Activated naive CD8-positive, alpha-beta T cell treated with anti-CD3 and anti-CD28 coated beads, Interleukin-2, amount 50 U/mL, for 24 hours (primary cell): ENCODE measurements at places on chromosomes 12 and 14.
A peak's percentile ranks its signal among the peaks of the same experiment; 100 is the strongest.

DNA sequence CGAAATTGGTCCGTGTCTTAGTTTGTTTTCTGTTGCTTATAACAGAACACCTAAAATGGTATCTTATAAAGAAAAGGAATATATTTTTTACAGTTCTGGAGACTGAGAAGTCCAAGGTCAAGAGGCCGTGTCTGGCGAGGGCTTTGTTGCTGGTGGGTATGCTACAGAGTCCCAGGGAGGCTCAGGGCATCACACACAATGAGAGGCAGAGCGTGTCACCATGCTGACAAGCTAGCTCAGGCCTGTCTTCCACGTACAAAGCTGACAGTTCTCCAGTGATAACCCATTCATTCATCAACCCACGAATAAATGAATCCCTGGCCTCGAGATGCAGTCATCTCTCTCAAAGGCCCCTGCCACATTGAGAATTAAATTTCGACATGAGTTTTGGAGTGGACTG lies 56.7 kb upstream of the AEBP2 start:
- no peak for DNase-seq

- DNase-seq, result no peak
Observed at GRCh38 chr14:90605430-90605829, 208.6 kb downstream of the CALM1 start.

GRCh38 chr12:57239587-57240065 lies 10.1 kb downstream of the SHMT2 start:
- no peak for DNase-seq

GRCh38 chr12:88615490-88615889 lies 35.2 kb upstream of the KITLG start:
- no peak for DNase-seq

DNA sequence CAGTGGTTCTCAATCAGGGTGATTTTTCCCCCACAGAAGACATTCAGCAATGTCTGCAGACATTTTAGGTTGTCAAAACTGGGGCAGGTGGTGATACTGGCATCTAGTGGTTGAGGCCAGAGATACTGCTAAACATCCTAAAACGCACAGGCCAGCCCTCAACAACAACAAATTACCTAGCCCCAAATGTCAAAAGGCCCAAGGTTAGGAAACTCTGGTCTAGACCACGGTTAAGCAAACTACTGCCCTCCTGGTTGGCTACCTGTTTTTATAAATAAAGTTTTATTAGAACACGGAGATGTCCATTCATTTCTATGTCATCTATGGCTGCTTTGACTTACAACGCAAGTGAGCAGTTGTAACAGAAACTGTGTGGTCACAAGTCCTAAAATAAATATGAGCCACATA lies 186.7 kb downstream of the EFCAB11 start:
- DNase-seq, result peak; percentile 53

DNA sequence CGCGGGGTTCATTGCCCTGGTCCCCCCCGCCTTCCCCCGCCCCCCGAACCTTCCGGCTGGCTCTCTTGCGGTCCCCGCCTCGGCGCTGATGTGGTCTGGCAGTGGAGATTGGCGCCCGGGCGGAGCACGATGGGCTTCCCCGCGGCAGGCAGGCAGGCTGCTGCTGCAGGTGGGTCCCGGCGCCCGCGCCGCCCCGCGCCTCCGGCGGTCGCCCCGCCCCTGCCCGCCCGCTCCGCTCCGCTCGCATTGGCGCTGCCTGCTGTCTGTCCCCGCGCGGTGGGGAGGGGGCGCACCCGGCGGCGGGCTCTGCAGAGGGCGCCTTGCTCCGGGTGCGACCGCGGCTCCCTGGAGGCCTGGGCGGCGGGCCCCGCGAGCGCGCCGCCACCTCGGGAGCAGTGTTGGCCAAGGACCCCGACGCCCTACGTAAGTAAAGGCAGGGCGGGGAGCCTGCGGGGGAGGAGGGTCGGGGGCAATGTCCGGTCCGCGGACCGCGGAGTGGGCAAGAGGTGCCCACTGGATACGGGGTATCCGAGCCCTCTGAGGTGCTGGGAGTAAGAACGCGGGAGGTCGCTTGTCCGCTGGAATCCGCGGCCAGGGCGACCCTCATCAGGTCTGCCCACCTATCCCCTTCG lies at the start of gene AKAP5:
Gene AKAP5 (plus strand): TSS at position 309 of the 632 bp plus-strand sequence. CDS start 2,896 bp downstream, outside the sequence.
- DNase-seq, result peak; percentile 64

DNA sequence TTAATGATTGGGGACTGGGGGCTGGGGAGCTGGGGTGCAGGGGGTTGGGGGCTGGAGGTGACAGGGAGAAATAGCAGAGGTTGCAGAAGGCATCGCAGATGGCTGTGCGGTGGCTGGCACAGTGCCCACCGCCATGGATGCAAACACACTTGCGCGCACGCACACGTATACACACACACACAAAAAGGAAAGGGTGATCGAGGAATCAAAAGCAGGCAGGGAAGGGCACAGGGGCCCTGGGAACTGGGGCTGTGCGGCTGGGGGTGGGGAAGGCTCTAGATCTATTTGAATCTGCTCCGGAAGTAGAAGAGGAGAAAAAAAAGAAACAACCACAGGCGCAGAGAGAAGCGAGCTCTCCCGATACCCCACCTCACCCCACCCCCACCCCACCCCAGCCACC lies 39.4 kb downstream of the ZFHX2 start:
- DNase-seq, result peak; percentile 8

GRCh38 chr14:86481104-86481503 lies 951.2 kb downstream of the FLRT2 start:
- no peak for DNase-seq

- DNase-seq, result no peak
Observed at GRCh38 chr12:58347691-58348090, 406.3 kb downstream of the ATP23 start.

DNA sequence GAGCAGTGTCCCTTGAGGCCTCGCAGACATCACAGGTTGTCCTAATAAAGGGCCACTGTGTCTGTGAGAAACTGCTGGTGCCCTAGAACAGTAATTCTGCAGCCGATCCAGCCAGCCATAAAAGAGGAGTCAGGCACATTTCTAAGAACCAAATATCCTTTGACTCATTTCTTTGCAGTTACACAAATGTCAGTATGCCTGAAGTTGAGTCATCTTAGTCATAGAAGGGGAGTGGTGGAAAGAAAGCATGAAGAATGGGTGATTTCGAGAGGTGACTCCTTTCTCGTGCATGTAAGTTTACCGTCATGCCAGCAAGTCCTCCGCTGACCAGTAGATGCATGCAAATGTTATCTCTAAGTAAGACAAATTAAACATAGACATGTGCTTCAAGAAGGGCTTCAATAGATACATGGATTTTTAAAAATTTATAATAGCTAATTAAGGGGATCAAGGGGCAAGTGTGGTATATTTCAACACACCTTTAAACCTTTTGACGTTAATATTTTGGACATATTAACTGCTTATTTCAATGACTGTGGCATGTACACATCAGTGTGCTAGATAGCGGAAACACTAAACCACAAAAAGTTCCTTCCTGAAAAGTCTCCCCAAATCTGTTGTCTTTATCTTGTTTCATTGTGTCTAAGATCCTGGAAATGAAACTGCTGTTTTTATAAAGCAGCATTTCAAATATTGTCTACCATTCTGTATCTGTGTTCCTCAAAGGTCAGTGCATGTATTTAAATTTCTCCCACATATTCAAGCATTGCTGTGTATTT lies 497.4 kb downstream of the NPAS3 start:
- DNase-seq, result no peak

GRCh38 chr12:10052193-10052913 lies 21.9 kb downstream of the CLEC9A start:
- DNase-seq, result no peak

GRCh38 chr12:7694556-7695236 lies 879 bp downstream of the GDF3 start:
- no peak for DNase-seq

- DNase-seq, result no peak
Observed at GRCh38 chr12:64427988-64428387, 23.8 kb downstream of the XPOT start.

DNA sequence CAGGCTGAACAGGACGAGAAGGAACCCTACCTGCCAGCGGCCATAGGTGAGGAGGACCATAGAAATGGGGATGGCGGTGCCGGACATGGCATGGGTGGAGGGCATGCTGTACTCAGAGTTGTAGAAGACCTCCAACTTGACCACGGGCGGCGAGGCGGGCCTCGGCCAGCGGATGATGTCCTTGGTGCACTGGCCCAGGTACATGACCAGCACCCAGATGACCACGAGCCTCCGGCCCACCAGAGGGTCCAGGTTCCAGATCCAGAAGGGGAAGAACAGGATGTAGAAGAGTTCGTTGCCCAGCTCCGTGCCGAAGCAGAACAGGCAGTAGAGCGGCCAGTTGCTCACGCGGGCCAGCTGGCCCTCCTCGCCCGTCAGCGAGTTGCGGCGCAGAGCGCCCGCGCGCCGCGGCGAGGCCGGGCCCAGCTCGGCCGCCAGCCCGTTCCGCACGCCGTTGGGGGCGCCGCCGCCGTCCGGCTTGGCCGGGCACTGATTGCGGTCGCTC lies 582 bp downstream of the SGPP1 start:
- peak; percentile 25 for DNase-seq

DNA sequence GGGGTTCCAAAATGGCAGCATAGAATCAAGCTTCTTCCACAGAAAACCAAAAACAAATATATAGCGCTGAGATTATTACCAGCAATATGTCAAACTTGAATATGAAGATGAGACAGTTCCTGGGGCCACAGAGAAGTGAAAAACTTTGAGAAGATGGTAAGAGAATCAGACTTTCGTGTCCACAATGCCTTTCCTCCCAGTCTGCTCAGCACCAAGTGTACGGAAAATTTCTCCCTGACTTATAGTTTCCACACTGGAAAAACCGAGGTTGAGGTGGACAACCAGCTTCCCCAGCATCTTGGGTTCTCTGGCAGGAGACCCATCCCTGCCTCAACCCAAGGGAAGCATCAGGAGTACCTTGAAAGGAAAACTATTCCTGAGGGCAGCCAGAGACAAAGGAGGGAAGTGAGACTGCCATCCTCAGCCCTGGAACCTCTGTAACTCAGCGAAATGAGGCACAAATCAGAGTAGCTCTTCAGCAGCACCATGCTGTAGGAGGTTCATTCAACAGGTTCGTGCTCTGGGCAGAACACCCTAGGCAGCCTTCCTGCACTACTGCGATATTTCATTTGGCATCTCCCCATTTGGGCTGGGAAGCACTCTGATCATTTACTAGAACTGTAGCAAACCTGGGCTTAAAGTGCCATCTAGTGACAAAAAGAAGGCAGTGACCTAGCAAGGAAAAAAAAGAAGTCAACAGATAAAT lies 52.4 kb upstream of the CAPRIN2 start:
- DNase-seq, result no peak

DNA sequence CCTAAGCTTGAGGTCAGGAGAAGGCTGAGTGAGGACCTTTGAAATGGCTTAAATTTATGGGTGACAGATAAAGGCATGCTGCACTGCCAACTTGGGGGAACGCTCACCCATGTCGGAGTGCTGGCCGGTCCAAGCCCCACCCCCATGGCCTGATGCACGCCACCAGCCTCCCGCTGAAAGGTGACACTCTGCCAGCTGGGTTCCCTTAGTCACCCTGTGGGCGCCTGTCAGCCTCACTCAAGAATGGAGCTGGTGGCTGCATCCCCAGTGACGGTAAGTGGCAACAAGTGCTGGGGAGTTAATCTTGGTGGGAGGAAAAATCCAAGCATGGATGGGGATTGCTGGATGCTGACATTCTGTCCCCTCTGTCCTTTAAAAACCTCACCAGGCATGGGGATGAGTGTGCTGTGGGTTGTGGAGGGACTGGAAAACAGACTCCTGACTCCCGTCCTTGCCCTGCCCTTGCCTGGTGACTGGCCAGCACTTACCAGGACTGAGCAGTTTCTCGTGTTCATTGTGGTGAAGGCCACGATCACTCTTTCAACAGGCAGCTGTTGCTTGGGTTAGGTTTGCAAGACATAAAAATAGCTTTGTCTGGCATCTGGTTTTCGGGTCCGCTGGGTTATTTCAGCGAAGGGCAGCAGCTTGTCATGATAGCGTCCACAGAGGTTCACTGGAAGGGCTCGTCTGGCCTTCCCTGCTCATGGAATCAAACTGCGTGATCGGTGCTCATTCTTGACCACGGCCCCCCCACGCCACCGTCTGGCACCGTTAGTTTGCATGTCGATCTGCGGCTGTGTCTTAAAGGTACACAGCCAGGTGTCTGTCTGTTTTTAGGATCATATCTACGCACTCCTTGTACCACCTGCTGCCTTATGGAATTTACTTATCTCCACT lies 15.0 kb downstream of the ACACB start:
- DNase-seq, result no peak

GRCh38 chr14:103904493-103905107 lies 23.7 kb upstream of the TDRD9 start:
- DNase-seq, result no peak

GRCh38 chr12:42266579-42267230 lies 28.7 kb upstream of the YAF2 start:
- DNase-seq, result no peak

DNA sequence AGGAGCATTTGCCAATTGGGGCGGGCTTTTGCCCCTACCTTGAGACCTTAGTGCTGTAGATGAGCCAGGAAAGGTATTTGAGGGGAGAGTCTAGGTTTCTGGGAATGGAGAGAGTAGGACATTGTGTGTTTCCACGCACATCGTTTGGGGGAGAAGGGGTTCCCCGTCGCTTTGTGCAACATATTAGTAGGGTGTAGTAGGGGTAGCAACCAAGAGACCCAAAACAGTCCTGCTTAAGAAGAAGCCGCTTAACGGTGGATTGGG lies 694 bp upstream of the PTGES3 start:
- DNase-seq, result no peak

GRCh38 chr12:67517181-67517887 lies 131.2 kb upstream of the DYRK2 start:
- no peak for DNase-seq

- no peak for DNase-seq
Observed at GRCh38 chr12:6424008-6424347, 20.8 kb upstream of the CD27 start.
